A549 treated with Hydrocortisone at 1 μM for 4 hours (cell line): ENCODE measurements at places on chromosomes 7 and 10. TPM values are rescaled to one million over a fixed set of nuclear protein-coding genes. Genes with fewer than 3 reads are reported as not detected.

The DNAJC12 gene
- 47.0 to 62.1 TPM (median 57.0 TPM) in 5 replicates for total RNA-seq

The ZNF488 gene
- total RNA-seq: 10.9 to 15.0 TPM (median 13.2 TPM) in 5 replicates

The FEZF1 gene
- total RNA-seq: not detected in 5 replicates

The CNNM1 gene
- total RNA-seq: 21.9 to 28.6 TPM (median 26.2 TPM) in 5 replicates

The RHOBTB1 gene
- total RNA-seq: 11.3 to 17.4 TPM (median 13.9 TPM) in 5 replicates

The PRKAG2 gene
- 42.5 to 46.0 TPM (median 45.4 TPM) in 5 replicates for total RNA-seq

The NUDT1 gene
- total RNA-seq: 80.1 to 110 TPM (median 100 TPM) in 5 replicates

The LRRN3 gene
- 0.05 TPM in 1 of 5 replicates, not detected in the others for total RNA-seq

The CUBN gene
- 0.06 to 0.10 TPM (median 0.08 TPM) in 5 replicates for total RNA-seq

The HOXA6 gene
- total RNA-seq: 1.1 to 1.6 TPM (median 1.3 TPM) in 5 replicates

The HOXA3 gene
- total RNA-seq: 3.7 to 6.1 TPM (median 5.6 TPM) in 5 replicates

The IFIT1B gene
- not detected in 5 replicates for total RNA-seq

The TMEM196 gene
- not detected in 5 replicates for total RNA-seq

The GOT1 gene
- total RNA-seq: 35.0 to 40.0 TPM (median 38.4 TPM) in 5 replicates

The PFKP gene
- 512 to 613 TPM (median 562 TPM) in 5 replicates for total RNA-seq

The FGFR2 gene
- 0.28 to 0.60 TPM (median 0.43 TPM) in 5 replicates for total RNA-seq

The HYAL4 gene
- total RNA-seq: not detected in 5 replicates

The OLAH gene
- 0.58 to 0.93 TPM (median 0.66 TPM) in 5 replicates for total RNA-seq

The OR2A12 gene
- total RNA-seq: not detected in 5 replicates

The ETV1 gene
- total RNA-seq: 1.6 to 2.5 TPM (median 2.1 TPM) in 5 replicates

The PRSS37 gene
- total RNA-seq: not detected in 5 replicates

The ANK3 gene
- total RNA-seq: 0.59 to 0.99 TPM (median 0.89 TPM) in 5 replicates

The ACSL5 gene
- 0.29 to 0.46 TPM (median 0.41 TPM) in 5 replicates for total RNA-seq

The EGFR gene
- total RNA-seq: 82.3 to 139 TPM (median 107 TPM) in 5 replicates

The TYW1B gene
- total RNA-seq: 2.1 to 3.1 TPM (median 2.5 TPM) in 5 replicates

The TAS2R41 gene
- not detected in 5 replicates for total RNA-seq

The TBXAS1 gene
- total RNA-seq: 13.2 to 15.9 TPM (median 14.8 TPM) in 5 replicates

The SCART1 gene
- total RNA-seq: 0.20 to 0.32 TPM (median 0.22 TPM) in 5 replicates

The SNX10 gene
- 4.6 to 5.8 TPM (median 5.0 TPM) in 5 replicates for total RNA-seq

The NACAD gene
- 0.22 to 0.37 TPM (median 0.31 TPM) in 5 replicates for total RNA-seq

The ACTL6B gene
- not detected in 5 replicates for total RNA-seq

The ASZ1 gene
- not detected in 5 replicates for total RNA-seq

The REPIN1 gene
- 71.0 to 85.8 TPM (median 82.8 TPM) in 5 replicates for total RNA-seq

The CYP26C1 gene
- total RNA-seq: not detected in 5 replicates

The TMEM176A gene
- total RNA-seq: not detected in 5 replicates

The RADIL gene
- total RNA-seq: 1.1 to 2.7 TPM (median 2.0 TPM) in 5 replicates

The NME8 gene
- total RNA-seq: not detected in 5 replicates

The OR6B1 gene
- total RNA-seq: not detected in 5 replicates

The TMEM178B gene
- 1.2 to 2.1 TPM (median 1.5 TPM) in 5 replicates for total RNA-seq

The CCL24 gene
- not detected in 5 replicates for total RNA-seq

The PDZD7 gene
- total RNA-seq: 0.67 to 1.1 TPM (median 0.77 TPM) in 5 replicates

The ASB15 gene
- total RNA-seq: not detected in 5 replicates

The PLCE1 gene
- total RNA-seq: 5.8 to 8.5 TPM (median 7.7 TPM) in 5 replicates

The NRP1 gene
- 52.6 to 95.2 TPM (median 64.3 TPM) in 5 replicates for total RNA-seq

The FKBP14 gene
- total RNA-seq: 6.9 to 10.9 TPM (median 8.6 TPM) in 5 replicates

The GDF2 gene
- not detected in 5 replicates for total RNA-seq

The NUTM2E gene
- total RNA-seq: 0.30 to 0.47 TPM (median 0.38 TPM) in 5 replicates

The NRCAM gene
- total RNA-seq: 72.8 to 129 TPM (median 96.6 TPM) in 5 replicates

The ENKUR gene
- total RNA-seq: 0.17 to 0.41 TPM (median 0.24 TPM) in 5 replicates

The SUV39H2 gene
- total RNA-seq: 17.2 to 21.0 TPM (median 20.3 TPM) in 5 replicates

The GPRIN2 gene
- total RNA-seq: 27.8 to 43.2 TPM (median 36.3 TPM) in 5 replicates
